ENCODE measurements at places on chromosomes 12 and 14.

DNA sequence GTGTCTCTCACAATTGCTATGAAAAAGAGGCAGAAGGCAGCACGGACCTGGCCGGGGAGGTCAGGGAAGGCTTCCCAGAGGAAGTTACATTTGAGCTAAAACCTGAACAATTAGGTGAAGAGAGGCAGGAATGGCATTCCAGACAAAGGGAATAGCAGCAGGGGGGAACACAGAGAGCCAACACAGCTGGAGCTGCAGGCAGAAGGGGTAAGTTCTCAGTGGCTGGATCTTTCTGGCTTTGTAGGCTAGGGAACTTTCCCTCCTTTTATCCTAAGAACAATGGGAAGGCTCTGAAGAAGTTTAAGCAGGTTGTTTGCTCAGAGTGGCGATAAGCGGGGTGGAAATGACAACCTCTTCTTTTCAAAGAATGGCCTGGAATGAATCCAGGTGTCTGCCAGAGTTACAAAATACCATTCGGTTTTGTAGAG, 100.0 kb downstream of the PRIMA1 start:
- no peak for DNase-seq

DNA sequence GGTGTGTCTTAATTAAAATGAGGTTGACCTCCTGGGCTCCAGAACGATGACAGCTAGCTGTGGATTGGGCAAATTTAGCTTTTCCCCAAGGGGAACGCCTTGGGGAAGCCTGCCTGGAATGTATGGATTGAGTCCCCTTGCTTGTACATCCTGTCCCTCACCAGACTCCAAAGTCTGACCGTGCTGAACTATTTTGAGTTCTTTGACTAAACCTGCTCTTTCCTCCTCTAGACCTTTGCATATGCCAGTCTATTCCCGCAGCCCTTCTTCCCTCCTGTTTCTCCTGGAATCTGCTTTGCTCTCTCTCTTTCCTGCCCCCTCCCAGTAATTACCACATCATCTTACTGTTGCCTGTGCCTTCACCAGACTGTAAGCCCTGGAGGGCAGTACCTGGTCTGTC, 11.5 kb upstream of the KDM2B start:
- DNase-seq: no peak

DNA sequence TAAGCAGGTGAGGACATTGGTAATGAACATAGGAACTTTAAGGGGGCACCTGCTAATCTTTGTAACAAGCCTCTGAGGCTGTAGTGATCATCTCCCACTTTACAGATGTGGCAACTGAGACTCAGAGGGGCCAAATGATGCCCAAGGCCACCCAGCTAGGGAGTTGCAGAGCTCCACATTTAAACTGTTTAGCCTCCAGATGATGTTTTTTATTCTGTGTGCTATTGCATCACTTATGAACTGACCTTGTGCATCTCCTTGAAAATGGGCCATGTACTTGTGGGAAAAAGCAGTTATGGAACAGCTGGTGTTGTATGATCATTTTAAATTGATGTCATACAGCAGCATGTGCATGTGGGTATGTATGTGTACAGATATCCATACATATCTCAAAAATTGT, 41.4 kb downstream of the TPCN1 start:
- no peak for DNase-seq

GRCh38 chr14:75418850-75419768, 8.7 kb upstream of the JDP2 start:
- DNase-seq: no peak

DNA sequence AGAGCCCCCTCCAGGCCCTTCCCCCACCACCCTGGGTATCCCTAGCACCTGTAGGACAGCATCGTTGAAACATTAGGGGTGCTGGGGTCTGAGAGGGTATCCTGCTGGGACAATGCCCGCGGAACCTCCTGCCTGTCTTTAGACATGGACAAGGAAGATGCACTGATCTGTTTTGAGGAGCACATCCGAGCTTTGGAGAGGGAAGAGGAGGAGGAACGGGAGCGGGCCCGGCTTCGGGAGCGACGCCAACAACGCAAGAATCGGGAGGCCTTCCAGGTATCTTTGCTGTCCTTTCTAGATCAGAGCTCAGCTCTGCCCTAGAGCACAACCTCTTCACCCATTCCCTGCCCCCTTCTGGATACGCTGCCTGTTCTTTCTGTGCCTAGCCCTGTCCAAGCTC, 13.2 kb downstream of the PRPF40B start:
- no peak for DNase-seq

GRCh38 chr12:115489253-115489652, 788.2 kb downstream of the MED13L start:
- no peak for DNase-seq

DNA sequence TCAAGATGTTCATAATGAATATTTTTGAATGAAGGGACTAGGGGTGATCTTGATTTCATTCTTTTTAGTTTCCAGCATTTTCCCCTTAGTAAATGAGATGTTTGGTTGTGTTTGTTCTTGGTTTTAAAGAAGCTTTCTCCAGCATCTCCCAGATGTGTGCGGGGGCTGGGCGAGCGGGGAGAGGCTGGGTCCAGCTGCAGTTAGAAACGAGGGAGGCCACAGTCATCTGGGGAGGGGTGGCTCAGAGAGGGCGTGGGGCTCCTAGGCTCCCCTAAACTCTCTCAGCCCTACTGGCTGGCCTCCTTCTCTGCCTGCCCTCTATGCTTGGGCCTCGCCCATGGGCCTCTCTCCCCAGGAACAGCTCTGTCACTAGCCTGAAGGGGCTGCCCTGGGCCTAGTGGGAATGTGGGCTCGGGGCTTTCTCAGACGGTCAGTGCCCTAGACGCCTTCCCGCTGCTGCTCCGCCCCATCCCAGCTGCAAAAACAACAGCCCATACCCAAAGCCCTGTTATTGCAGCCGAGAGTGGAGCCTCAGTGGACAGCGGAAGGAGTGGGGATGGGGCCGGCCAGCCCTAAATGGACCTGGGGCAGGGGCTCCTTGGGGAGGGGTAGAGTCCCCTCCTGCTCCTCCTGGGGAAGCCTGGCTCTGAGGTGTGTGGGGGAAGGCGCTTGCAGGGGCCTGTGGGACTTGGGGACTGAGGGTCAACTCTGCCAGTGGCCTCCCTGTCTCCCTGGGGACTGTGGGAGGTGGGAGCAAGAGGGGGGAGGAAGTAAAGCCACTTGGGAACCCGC, 18.3 kb upstream of the EIF2B2 start:
- no peak for DNase-seq

GRCh38 chr12:13085968-13086686, 17.3 kb downstream of the GSG1 start:
- DNase-seq: no peak
